Activated CD4-positive, alpha-beta T cell treated with anti-CD3 and anti-CD28 coated beads for 1 hour (primary cell): ENCODE measurements at places on chromosomes 6 and 20.

GRCh38 chr6:118715376-118715775, 64.0 kb upstream of the CEP85L start:
- DNase-seq: no peak

GRCh38 chr6:6515691-6516607, 72.6 kb upstream of the LY86 start:
- DNase-seq: no peak

DNA sequence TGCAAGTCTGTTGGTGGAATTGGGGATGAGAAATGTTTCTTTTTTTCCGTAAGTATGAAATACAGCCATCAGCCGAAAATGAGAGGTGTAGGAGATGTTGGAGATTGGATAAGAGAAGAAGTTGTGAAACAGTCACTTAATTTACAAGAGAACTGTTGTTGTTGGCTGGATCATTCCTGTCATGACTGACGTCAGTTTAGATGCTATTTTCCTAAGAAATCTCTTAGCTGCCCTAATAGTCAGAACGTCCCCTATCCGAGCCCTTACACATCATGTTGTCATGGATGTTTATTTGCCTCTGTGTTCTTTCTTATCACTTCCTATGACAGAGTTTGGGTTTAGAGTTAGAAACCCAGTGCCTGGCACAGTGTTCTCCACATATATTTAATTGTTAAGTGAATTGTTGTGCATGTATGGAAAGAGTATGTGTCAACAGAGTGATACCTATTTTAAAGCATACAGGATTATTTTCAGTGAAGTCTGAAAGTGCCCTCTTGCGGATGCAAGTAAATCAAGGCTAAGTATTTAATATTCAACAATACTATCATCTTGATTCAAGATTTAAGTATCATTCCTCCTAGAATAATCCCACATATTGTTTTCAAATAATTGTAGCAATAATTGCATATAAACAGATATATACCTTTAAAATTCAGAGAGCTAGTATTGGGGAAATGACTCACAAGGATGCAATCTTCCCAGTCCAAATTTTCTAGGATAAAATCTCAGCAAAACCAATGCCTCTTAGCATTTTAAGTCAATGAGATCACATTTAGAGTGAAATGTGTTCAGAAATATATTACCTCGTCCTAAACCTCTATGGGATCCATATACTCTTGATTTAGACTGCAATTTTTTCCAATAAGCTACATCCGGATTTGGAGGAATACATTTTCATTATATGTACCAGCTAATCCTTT, 309.9 kb upstream of the NOX3 start:
- no peak for DNase-seq

GRCh38 chr20:38219006-38219950, 41.3 kb downstream of the KIAA1755 start:
- no peak for DNase-seq

DNA sequence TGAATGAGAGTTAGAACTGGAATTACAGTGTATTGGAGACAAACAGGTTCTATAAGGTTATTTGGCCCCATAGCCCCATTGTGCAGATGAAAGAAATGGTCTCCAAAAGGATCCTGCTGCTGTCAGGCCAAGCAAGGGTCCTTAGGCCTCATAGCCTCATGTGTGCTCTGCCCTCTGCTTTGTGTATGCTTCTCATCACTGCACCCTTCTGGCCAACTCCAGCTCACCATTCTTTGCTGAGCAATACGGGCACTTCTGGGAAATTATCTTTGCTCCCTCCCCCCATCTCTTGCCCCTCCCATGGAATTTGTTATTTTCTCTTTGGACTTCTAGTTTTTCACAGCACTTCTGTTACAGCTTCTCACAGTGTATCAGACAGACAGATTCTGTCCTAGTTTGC, 298.8 kb downstream of the FOXA2 start:
- DNase-seq: no peak

GRCh38 chr20:6295867-6296256, 173.0 kb upstream of the FERMT1 start:
- no peak for DNase-seq

GRCh38 chr6:33759887-33760629, 13.4 kb upstream of the IP6K3 start:
- DNase-seq: no peak

- DNase-seq: no peak
These were observed 11.2 kb downstream of the SLC22A2 start for GRCh38 chr6:160247457-160247883.

DNA sequence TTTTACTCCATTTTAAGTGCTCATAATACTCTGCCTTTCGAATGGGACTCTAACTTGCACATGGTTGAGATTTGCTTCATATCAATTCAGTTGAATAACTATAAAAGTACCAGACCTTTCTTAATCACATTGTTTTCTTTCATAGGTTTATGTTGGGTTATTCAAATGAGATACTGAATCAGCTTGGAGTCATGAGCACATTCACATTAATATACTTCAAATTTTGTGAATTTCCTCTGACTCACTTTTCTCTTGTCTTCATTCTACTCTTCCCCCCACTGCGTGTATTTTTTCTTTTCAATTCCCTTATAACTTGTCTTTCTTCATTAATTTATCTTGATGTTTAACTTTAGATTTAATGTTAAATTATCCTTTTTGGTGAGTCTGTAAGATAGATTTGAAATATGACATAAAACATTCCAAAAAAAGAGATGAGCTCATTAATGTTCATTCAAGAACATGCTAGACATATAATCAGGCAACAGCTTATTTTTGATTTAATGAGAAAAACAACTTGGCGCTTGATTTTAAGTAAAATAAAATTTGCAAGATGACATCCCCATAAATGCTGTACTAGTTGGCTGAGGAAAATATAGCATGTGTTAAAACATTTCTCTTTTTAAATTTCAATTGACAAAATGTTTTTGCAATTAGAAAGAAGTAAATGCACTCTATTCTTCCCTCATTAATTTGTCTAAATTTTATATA, 736.0 kb downstream of the CD109 start:
- no peak for DNase-seq

DNA sequence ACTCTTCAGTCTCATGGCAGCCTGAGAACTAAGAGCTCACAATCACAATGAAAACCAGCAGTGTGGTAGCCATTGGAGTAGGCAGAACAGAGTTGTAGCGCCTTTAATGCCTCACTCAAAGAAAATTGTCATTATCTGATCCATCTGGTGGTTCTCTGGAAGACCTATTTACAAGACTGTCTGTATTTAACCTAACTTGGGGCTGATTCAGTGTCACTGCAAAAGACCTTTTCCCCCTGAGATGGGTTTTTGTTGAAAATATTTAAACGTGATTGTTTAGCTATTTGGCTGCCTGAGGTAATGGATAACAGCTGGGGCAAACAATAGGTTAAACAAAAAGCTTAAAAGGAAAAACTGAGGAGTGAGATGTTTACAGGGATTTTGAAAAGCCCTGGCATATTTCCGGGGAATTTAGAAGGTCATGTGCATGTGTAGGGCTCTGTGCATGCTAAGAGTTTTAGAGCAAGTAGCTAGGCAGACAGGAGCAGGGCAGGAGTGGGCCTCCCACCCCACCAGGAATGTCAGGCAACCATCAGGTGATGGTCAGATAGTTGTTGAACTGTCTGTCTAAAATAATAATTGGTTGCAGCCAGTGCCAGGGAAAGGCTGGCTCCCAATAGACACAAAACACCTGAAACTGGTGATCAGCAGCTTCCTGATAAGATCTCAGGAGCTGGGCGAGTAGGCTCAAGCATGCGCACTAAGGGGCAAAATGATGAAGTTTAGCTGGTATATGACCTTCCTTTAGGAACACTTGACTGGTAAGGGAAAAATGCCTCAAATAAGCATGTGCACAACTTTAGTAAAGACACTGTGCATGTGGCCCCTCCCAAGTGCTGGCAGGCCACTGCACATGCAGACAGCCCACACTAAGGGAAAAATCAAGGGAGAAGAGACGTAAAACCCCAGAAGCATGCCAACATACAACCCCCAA, 70.8 kb upstream of the AKIRIN2 start:
- no peak for DNase-seq

DNA sequence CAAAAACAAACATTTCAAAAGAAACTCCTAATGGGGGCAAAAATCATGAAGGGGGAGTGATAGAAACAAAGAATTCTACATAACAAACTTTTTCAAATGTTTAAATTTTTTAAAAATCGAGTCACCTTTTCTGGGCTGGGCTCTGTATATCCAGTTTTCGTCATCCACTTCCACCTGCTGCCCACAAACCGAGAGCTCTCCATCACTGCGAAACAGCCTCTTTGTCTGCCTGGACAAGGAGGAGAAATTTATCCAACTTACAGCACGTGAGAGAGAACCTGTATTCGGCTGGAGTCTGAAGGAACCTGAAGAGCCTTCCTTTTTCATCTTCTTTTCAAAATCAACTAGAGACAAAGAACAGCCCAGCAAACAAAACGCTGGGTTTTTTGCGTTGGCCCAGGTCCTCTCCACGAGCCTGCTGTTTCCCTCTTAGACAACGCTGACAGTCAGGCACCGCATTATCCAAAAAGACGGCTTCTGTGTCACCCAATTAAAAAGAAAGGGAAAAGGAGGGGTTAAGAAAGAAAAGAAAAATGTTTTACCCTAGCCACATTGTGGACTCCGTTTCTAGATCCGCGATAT, 72.4 kb upstream of the NHSL1 start:
- no peak for DNase-seq
